ENCODE measurements at places on chromosomes 4 and X.

DNA sequence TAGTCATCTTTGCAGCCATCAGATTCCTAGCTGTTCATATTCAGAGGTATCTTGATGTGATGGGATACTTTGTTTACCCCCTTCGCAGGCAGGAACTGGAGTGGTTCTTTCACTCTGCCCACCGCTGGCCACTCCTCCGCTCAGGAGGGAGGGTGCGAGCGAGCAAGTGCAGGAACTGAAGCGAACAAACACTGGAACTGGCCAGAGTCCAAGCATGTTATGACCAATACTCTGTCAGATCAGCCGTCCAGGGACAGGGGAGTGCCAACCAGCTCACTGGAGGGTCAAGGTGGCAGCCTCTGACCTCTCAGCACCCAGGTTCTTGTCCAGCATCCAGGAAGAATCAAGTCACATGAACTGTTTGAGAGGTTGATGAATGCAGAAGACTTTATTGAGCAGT is 18.0 kb upstream of the MANBA start:
- DNase-seq, result no peak

DNA sequence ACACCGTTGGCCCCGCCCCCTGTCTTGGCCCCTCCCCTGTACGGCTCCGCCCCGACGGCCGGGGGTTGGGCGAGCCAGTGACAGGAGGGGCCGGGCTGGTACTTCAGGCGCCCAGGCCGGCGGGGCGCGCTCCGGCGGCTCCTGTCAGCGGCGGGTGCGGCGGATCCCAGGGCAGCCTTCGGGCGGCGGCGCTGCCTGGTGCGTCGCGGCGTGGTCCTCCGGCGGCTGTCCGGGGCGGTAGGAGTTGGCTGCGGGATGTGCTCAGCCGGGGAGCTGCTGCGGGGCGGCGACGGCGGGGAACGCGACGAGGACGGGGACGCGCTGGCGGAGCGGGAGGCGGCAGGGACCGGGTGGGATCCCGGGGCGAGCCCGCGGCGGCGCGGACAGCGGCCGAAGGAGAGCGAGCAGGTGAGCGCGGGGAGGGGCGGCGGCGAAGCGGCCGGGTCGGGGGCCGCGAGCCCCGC is at the start of gene FAM241A:
FAM241A (plus strand) TSS at position 129 of the 464 bp plus-strand sequence; CDS start at position 256, 127 bp downstream.
- DNase-seq, result peak; percentile 74

DNA sequence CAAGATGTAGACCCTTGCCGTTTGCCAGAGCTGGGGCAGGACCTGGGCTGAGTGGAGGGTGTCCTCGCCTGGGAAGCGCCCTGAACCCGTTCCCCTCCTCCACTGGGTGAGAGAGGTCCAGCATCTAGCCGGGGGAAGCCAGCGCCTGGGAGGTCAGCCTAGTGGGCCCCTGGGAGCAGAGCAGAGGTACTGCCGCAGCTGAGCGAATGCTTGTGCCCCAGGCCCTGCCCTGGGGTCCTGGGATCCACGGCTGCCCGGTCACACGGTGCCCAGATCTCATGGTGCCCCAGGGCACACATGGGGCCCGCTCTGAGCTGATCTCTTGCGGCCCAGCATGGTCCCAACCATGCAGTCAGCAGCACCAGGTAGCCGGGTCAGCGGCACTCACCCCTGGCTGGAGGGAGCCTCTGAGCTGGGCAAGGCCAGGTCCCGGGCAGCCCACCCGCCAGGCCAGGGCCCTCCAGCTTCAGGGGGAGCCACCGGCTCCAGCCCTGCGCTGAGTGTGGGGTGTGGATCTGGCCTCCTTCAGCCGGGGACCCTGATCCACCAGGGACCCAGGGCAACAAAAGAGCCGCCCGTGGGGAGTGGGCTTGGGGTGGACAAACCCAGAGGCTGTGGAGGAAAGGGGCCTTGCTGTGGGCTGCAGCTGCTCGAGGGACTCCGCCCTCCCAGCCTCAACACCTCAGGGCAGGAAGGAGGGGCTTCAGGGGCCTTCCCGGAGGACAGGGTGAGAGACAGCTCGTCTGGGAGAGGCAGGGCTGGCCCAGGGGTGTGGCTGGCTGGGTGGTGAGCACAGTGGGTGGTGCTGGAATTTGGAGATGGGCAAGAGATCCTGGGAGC is 4.1 kb upstream of the CPLX1 start:
- no peak for DNase-seq

DNA sequence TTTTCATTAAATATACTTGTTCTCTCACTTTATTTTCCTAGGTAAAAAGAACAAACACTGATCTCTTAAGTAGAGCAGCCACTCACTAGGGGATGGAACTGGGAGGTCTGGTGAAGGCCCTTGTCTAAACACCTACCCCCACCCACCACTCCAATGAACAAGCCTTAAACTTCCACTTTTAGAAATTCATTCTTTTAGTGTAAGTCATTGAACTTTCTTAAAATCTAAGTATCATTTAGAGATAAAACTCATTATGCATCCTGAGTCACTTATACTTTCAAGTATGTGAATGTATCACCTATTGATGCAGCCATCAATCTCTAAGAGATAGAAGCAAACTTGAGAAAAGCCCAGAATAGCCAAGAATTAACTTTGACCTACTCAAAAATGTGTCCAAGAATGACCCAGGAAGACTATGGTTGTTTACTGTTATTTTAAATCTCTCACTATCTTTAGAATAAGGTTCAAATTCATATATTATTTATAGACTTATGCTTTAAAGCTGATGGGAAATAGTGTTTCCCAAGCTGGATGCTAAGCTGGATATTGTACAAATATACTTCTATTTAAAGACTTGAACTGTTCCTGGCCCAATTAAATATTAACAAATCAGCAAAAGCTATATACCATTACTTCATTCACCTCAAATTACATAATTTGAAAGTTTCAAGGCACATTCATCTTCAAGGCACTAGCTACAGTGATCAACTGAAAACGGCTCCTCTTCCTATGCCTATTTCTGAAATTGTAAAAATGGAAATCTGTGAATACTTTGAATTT is 49.5 kb downstream of the CAMK2D start:
- no peak for DNase-seq

GRCh38 chr4:74315376-74315775 is 7.1 kb downstream of the EPGN start:
- no peak for DNase-seq

DNA sequence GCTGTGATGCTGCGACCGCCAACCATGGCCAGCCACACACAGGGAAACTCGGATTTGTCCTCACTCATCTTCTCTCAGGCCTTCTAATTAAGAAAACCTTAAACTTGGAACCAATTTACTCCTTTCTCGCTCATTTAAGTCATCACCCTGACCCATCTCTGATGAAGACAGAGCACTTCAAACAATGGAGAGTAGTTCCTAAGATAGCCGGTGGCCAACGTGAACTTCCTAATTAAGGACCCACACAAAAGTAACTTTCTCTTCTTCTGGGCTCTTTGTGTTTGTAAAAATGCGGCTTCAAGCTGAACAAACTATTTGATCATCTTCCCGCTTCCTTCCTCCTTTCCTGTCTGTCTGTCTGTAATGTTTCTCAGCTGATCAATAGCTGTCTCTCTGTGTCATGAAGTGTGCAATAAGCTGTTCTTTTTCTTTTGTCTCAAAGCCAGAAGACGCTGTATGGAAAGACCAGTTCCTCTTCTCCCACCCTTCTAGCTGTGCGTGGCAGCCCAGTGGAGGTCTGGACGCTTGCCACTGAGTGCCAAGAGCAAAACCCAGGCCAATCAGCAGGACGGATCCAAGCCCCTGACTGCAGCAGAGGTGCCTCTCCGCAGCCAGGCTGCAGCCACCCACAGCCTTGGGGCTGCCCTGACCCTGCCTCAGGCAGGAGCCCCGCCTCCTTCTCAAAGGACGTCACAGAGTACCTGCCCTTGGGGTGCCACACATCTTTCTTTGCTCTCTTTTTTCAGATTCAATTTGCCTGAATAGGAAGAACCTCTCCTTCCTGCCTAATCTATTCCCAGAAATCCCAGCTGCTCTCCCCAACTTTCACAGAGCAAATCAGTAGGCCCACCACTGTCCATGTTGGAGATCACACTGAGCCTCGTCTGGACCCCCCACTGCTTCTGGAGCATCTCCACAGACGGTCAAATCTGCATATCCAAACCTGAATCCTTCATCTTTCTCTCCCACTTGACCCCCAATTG is 59.3 kb downstream of the MAML3 start:
- DNase-seq, result peak; percentile 25

All from stimulated activated CD4-positive, alpha-beta T cell treated with anti-CD3 and anti-CD28 coated beads, TNF-alpha, amount 100 ng/mL, for 1 hour (primary cell).